AG10803 (cell line): ENCODE measurements at places on chromosomes 5 and 9.

DNA sequence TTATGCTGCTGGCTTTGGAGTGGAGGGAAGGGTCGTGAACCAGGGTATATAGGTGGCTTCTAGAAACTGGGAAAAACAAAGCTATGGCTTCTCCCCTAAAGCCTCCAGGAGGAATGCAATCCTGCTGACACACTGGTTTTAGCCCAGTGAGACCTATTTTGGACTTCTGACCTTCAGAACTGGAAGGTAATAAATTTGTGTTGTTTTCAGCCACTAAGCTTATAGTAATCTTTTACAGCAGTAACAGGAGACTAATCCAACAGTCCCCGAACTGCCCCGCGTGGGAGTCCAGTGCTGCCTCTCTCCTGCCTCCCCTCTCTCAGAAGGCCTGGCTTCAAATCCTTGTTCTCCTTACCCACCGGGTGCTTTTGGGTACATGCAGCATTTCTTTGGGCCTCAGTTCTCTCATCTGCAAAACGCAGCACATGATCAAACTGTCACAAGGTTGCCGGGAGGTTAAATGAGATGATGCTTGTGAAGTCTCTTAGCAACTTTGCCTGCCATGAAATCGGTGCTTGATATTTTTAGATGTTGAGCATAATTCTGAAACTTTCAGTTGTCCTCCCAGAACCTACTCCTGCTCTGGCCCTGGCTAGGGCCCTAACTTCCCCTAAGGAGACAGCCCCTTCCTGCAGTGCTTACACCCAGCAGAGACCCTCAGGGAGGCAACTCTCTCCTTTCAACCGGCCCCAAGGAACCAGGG lies 127.3 kb upstream of the BOD1 start:
- DNase-seq, result no peak

DNA sequence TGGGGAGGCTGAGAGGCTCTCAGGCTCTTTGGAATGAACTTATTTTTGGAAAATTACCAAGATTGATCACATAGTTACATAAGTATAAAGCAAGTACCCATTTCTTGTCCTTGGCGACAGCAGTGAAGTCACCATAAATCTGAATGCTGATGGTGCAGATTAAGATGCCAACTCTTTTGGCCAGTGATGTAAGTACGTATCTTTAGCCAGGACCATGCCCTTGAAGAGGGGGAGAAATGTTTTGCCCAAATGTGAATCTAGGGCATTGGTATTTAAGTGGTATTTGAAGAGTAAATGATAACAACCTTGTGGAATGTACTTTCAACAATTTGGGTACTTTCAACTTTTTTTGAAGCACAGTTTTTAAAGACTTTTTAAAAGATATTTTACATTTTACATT lies 68.2 kb upstream of the RAD23B start:
- peak; percentile 74 for DNase-seq

- DNase-seq, result peak; percentile 18
Measured at GRCh38 chr9:4678679-4679267, 596 bp upstream of the CDC37L1 start.

DNA sequence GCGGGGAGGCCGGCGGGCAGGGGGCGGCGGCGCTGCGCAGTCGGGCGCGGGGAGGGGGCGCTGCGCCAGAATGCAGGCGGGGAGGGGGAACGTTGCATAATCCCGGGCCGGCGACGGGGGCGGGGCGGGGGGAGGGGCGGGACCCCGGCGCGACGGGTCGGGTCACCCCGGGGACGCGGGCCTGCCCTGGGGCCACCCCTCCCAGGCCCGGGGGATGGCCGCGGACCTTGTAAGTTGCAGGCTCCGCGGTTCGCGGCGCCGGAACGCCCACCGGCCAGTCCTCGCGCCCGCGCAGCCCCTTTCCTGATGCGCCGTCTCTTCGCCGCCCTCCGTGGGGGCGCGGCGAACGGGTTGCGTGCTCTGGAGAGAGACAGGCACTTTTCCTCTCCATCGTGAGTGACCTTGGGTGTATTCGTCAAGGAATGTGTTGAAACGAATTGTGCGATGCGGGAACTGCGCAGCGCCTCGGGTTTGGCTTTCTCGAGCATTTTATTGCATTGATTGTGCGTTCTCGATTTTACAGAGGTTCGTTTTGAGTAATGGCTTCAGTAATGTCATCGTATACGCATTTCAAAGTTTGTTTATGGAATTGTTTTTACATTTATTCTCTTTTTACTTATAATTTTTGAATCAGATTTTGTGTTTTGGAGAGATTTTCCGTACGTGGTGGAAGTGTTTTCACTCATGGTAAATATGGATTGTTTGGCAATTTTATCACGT lies 802 bp downstream of the SPIN1 start:
- DNase-seq, result peak; percentile 83

DNA sequence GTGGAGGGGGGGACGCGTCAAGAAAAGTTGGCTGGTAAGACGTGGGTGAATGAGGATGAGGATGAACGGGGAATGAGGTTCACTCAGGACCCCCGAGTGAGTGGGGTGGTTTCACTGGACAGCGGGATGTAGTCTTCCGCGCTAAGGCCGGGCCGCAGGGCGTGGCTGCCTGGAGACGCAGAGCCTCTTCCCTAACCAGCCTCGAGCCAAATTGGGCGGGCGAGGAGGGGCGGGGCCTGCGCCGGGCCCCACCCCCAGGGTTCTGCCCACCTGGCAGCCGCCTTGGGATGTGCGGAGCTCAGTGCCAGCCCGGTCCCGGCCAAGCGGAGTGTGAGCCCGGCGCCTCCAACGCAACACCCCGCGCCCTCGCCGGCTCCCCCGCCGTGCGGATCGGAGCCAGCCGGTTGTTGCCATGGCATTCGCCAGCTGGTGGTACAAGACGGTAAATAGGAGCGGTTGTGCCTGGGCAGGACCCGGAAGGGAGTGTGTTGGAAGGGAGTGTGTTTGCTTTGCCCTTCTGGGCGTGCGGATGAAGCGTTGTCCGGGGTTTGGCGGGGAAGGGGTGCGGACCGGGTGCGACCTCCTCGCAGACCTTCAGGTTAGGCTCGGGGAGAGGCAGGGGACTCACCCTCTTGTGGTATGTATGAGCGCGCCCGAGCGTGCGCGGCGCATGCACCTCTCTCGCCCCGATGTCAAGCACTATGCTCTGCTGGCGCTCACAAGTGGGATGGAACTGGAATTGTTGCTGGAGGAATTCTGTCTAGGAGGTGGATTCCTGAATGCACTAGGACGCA lies 746 bp downstream of the CAST start:
- DNase-seq, result peak; percentile 93
